ENCODE measurements at places on chromosomes 13 and 19. TPM values are rescaled to one million over a fixed set of nuclear protein-coding genes. Genes with fewer than 3 reads are reported as not detected.

- DNase-seq = no peak
These were observed 200.4 kb downstream of the KLF12 start for GRCh38 chr13:73933795-73934194.

Gene CNN1
- not detected for total RNA-seq

Gene ATP7B
- total RNA-seq = 0.83 TPM

- no peak for DNase-seq
These were observed 320.1 kb downstream of the MTUS2 start for GRCh38 chr13:29140277-29140676.

Gene BRME1
- total RNA-seq = 7.3 TPM

Gene ZNF880
- total RNA-seq = 10.0 TPM

DNA sequence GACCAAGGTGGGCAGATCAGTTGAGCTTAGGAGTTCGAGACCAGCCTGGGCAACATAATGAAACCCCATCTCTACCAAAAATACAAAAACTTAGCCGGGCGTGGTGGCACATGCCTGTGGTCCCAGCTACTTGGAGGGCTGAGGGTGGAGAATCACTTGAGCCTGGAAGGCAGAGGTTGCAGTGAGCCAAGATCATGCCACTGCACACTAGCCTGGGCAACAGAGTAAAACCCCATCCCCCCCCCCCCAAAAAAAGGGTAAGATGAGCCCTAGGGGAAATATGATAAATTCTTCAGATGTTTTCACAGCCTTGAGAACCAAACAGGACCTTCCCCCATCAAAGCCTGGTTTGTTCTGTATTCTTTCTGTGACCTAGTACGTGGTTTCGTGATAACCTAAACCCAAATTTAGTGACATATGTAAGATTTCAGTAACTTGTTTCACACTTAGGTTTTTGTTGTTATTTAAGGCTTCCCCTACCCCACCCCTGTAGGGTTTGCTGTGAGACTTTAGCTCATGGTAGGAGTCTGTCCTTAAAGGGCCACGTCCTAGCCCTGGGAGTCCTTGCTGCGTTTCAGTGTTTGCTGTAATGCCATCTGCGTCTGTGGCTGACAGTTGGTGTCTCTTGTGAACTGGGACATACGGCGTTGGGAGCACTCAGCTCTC lies 49.6 kb downstream of the MYO9B start:
- DNase-seq = no peak

Gene SPRED3
- 0.57 TPM for total RNA-seq

DNA sequence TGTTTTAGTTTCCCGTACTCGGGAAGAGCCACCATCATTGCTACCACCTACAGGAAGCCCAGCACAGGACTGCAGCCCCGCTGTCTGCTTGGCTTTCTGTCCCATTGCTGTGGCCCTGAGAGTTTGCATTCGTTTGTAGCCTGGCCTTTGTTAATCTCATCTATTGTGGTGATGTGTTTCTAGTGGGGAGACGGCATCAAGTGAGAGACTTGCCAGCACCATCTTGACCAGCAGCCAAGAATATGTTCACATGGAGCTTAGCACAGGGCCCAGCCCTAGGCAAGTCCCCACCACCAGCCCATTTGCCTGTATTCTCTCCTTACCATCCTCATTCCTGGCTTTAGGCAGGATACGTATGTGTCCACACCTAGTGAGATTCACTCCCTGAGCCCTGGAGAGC lies 17.3 kb upstream of the OVOL3 start:
- no peak for DNase-seq

DNA sequence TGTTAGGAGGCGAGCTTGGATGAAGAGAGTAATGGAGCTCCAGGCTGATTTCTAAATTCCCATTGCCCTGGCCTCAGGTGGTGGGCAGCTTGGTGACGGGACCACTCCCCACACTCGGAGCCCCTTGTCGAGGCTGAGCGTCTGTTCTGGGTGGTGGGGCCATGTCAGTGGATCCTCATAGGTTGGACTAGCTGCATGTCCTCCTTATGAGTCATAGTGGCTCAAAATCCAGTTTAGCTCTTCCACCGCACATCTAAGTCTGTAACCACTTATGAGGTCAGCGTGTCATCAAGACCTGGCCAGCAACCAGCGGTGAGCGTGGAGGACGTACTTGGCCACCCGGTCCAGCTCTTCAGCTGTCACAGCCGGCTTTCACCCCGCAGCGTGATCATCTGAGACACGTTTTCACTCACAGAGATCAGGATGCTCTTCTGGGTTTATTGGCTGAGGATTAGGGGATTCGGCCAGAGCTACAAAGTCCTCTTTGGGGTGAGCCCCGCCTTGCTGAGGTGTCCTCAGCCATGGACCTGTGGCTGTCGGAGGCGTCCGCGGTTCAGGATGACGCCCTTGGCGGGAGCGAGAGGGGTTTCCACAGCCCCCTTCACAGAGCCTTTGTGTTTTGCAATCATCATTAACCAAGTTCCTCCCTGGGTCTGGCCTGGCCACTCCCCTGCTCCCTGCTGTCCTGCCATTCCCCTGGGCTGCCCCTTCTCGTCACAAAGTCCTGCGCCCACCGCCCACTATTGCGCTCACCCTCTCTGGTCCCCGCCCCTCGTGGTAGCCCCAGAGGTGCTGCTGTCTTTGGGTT lies 41.9 kb downstream of the ADPRHL1 start:
- DNase-seq = no peak

DNA sequence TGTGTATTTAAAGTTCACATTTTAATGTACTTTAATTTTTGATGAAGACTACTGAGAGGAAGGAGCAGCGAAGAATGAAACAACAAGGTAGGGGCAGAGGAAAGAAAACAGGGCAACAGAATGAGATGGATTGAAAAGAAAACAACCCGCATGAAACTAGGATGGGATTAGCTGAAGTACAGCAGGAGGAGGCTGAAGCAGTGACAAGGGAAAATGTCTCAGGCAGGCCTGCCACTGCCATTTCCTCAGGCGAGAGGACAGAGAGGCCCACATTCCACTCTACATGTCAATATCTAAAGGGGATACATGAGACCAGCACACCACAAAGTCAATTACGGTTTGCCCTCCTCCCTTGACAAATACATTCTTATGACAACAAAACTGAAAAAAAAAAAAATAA lies 1703.2 kb downstream of the EFNB2 start:
- no peak for DNase-seq

- no peak for DNase-seq
These were observed 3.2 kb downstream of the CRLF1 start for GRCh38 chr19:18603255-18603957.

GRCh38 chr19:8306235-8307054 lies 1.7 kb downstream of the CD320 start:
- no peak for DNase-seq

DNA sequence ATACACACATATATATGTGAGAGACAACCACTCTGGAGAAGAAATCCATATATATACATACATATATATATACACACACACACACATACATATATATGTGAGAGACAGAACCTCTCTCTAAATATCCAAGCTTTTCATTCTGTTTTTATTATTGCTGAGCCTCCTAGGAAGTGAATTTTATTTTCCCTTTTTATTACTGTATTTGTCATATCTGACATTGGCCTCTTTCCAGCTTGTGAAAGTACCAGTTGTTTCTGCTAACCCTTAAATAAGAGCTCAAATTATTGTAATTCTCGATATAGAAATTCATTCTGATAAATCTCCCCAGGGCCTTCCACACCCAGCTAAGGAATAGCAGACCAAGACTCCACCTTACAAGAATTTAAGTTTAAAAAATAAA lies 81.0 kb downstream of the NUFIP1 start:
- no peak for DNase-seq

- no peak for DNase-seq
These were observed 72.9 kb upstream of the TEX29 start for GRCh38 chr13:111247552-111247951.

DNA sequence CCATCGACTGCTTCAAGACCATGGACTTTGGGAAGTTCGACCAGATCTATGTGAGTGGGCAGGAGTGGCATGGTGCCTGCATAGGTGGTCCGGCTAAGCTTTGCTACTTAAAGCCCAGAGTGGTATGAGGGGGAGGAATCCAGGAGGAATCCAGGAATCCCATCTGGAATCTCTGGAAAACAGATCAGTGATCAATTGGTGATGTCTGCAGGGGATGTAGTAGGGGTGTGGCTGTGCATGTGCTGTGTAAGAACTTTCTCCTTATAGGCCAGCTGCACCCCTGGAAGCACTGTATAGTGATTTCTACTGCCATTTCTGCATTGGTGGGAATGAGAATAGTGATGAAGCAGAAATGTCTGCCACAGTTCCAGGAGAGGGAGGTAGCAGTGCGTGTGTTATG lies 23.6 kb downstream of the PNPLA6 start:
- DNase-seq = no peak

Gene PODNL1
- total RNA-seq = 0.08 TPM
